ENCODE measurements at places on chromosomes 1 and 21. TPM values are rescaled to one million over a fixed set of nuclear protein-coding genes. Genes with fewer than 3 reads are reported as not detected.

Gene CNR2
- not detected for total RNA-seq

Gene FAM177B
- total RNA-seq, result 0.40 TPM

DNA sequence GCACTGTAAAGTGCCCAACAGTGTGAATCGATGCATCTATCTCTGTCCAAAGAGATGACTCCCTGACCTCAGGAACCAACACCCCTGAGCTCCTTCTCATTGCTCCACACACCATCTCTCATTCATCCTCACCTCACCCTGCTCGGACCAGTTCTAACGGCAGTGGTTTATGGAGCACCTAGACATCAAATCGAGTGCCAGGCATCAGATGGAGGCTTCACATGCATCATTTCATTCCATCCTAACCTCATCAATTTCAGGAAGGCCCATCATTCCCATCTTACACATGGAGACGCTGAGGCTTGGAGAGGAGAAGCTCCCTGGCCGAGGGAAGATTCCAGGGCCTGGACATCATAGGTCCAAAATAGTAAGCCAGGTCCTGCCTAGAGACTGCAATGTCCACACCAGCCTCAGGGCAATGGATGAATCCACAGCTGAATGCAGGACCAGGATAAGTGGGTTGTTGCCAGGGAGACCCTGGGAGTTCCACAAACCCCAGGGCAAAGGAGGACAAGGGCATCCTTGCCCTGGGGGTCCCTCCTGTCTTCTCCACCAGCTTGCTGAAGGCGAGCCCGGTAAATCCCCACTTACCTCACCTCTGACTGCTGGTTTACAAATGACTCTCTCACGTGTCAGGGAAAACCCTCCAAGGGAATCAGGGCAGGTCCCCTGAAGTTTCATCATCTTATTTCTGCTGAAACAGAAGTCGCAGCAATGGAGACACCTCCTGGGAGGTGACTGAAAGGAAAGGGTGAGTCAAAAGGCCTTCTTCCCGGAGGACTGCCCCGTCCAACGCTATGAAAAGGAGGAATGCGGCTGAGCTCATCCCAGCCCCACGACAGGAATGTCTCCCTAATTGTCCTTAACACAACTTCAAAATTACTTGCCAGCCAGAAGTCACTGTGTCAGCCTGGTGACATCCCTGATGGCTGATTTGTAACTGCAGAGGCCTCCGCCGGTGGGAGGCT lies 9.0 kb upstream of the IFFO2 start:
- no peaks in the 10 kb centered on the region for H3K36me3 ChIP-seq
- peaks cover 7% of the 10 kb centered on the region for H3K4me1 ChIP-seq
- no peak overlapping the region for H3K27ac ChIP-seq
- DNase-seq, result no peak
- no peak overlapping the region for H3K4me3 ChIP-seq
- peaks cover under 1% of the 10 kb centered on the region for H3K27me3 ChIP-seq

- H3K36me3 ChIP-seq, result no peaks in the 10 kb centered on the region
- H3K27me3 ChIP-seq, result no peaks in the 10 kb centered on the region
- H3K4me1 ChIP-seq, result peaks cover 41% of the 10 kb centered on the region
Observed at GRCh38 chr1:223739366-223740037, 27.2 kb downstream of the CAPN2 start.

DNA sequence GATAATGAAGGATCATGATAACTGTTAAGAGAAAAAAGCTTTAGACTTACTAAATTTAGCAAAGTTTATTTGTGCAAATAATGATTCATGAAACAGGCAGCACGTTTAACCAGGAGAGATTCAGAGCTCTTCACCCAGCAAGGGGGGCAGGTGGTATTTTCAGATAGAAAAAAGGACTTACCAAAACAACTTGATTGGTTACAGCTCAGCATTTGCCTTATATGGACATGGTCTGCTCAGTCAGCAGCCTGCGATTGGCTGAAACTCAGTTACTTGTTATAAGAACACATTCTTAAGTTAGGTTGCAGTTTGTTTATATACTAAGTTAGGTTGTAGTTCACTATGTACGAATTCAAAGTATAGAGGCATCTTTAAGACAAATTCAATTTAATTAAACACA lies 165.6 kb downstream of the DUSP10 start:
- H3K27me3 ChIP-seq, result no peaks in the 10 kb centered on the region
- no peaks in the 10 kb centered on the region for H3K36me3 ChIP-seq
- no peak overlapping the region for H3K4me3 ChIP-seq
- H3K4me1 ChIP-seq, result no peaks in the 10 kb centered on the region

Data from hepatocyte (in vitro differentiated cells).